Fibroblast of villous mesenchyme (primary cell): ENCODE measurements at places on chromosomes 12 and 14.

DNA sequence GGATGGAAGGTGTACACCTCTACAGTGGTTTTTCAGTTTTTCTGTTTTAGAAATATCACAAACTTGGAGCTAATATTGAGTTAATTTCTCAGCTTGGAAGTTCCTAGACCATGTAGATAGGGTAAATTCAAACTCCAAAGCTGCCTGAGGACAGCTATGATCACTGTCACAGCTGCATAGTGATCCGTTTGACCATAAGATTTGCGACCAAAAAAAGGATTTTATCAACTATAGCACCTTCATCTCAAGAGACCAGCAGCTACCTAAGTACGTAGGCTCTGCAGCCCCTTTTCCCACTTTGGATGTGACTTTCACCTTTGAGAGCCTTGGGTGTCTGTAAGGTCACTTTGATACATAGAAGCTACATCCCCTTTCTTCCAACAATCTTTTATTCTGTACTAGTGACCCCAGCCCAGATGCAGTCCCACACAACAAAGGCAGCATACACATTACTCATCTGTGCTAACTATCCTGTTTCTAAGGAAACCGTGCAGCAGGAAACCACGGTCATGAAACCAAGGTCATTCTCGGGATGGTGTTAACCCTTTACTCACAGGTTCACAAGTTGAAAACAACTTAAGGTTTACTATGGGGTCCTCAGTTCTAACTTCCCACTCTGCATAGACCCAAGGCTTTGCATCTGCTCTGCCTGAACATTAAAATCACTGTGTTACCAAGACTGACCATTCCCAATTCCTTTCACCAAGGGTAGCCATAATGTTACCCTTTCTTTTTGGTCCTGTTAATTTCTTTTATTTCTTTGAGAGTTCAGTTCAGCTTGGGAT is 75.4 kb downstream of the IFT81 start:
- peak; percentile 74 for DNase-seq

DNA sequence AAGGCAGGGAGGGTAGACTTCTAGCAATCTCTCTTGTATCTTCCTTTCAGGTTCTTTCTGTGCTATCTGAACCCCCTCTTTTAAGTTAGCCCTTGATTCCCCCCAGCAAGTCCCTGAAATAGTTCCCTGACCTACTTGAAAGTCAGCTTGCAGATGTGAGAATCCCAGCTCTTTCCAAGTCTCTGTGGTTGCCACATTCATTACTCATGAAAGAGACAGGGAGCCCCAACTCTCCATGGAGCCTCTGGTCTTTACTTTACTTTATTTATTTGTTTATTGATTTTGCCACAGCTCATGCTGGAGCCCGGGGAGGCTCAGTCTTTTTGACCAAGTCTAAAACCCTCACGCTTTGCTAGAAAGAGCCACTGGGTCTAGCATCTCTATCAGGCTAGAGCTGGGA is 193.6 kb upstream of the FAR2 start:
- no peak for DNase-seq

DNA sequence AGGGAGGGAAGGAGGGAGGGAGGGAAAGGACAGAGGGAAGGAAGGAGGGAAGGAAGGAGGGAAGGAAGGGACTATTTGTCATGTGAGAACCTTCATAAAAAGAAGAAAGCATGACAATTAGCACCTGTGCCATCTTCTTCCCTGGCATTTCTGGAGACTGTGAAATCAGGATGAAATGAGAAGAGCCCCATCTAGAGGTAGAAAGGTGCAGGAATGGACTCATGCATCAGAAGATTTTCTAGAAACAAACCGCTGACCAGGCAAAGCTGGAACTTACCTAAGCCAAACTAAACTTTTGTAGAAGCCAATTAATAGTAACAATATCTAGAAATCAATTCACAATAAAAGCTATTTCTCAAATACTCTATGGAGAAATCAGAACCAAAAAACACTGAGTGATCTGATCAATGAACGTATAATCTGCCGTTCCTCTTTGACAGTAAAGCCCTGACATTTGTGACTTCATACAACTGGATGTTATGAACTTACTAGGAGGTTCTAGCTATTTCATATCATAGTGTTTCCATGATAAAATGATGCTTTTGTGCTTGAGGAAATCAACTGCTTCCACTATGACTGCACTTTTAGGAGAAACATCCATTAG is 24.4 kb upstream of the CRACR2A start:
- DNase-seq: peak; percentile 47

DNA sequence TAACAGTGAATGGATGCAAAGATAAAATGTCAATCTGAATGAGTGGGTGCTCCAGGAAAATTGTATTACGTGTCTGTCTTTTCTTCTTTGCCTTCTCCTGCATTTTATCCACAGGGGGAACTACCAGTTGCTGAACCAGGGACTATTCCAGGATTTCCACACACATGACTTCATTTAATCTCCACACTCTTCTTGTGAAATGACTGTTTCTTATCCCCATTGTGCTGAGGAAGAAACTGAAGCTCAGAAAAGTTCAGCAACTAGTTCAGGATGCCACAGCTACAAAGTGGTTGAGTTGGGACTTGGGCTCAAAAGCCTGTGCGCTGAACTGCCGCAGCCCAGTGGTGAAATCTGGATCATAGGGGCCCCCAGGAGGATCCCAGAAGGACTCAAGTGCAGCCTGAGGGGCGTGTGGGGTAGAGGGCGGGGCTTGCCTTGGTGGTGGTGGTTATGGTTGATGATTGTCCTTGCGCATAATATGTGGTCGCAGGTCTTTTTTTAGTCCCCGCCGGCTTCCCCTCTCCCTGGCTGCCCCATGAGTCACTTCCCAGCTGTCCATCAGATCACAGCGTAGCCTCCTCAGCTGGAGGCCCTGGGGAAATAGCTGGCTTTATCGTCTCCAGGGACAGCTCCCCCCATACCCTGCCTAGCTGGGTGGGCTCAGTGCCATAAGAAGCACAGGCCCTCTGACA is 235.2 kb upstream of the CRY1 start:
- no peak for DNase-seq

DNA sequence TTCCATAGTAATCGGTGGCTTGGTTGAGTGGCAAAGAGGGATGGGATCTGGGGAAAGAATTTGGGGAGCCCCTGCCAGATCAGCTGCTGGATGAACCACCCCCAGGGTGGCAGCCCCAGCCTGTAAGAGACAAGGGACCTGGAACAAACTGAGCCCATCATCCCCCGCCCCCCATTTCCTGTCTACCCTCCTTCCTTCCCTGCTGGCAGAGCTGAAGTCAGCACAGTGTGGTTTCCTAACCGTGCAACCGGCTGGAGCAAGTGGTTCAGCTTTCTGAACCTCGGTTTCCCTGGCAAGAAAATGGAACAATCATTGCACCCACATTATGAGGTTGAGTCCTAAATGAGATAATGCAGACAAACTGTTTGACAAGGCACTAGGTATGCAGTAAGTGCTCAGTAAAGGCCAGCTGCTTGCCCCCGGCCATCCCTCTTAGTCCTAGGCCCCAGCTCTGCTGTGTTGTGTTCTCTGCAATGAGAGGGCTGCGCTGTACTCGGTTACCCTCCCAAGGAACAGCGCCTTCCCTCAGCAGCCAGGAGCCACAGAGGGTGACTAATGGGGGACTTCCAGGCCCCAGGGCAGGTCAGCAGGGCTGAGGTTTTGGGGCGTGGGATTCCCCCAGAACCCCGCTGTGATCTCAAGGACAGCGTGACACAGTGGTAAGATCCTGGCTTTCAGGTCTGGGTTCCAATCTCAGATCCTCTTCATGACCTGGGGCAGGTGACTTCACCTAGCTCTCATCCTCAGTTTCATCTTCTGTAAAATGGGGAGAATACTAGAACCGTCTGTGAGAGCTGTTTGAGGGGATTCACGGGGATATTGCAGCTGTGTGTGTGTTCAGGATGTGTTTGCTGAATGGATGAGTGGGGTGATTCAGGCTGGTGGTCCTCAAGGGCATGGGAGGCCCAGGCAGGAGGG is 16.5 kb downstream of the SELPLG start:
- DNase-seq: peak; percentile 44

DNA sequence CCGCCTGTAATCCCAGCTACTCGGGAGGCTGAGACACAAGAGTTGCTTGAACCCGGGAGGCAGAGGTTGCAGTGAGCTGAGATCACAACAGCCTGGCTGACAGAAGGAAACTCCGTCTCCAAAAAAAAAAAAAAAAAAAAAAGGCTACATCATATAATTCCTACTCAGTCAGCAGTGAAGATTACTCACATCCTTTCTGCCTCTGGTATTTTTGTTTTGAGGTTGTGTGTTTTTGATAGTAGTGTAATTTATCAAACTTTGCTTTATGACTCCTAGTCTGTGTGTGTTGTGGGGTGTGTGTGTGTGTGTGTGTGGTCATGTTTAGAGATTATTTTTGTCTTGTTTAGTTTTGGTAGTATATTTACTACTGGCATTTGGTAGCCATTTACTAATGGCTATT is 29.8 kb upstream of the DLGAP5 start:
- DNase-seq: peak; percentile 66

DNA sequence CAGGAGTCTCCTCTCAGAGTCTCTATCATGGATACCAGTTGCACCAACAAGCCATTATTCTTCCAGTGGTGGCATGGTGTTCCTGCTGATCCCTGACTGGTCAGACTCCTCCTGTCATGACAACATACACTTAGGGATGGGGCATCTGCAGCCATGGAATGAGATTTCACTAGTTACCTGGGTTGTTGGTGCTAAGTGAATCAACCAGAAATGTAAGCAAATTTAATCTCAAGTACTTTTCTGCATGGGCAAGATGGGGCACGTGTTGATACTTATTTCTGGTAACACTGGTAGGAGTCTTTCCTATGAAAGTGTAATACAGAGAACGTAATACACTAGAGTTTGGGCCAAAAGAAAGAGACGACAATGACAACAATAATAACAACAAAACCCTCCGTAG is 211.5 kb upstream of the FOXN3 start:
- DNase-seq: no peak

DNA sequence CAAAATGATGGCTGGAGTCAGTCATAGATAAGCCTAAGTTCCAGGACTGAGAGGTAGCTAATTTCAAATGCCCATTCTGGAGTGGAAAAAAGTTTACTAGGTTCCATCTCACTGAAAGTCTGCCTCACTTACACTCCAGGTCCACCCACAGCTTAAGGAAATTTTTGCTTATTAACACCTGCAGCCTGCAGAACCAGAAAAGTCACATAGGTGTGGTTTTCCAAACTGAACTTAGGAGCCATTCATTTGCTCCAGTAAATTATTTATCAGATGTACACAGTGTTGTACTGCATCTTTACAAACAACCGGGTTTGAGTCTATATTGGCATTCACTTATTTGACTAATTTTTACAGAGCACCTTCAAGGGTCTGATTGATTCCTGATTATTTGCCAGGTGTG is 157.4 kb upstream of the ARID2 start:
- no peak for DNase-seq

- DNase-seq: no peak
These were observed 14.2 kb downstream of the RPS6KL1 start for GRCh38 chr14:74908861-74909341.

- no peak for DNase-seq
These were observed 654 bp upstream of the SUPT16H start for GRCh38 chr14:21384494-21384851.

- peak; percentile 89 for DNase-seq
These were observed 18.8 kb upstream of the NR4A1 start for GRCh38 chr12:52032446-52032803.

DNA sequence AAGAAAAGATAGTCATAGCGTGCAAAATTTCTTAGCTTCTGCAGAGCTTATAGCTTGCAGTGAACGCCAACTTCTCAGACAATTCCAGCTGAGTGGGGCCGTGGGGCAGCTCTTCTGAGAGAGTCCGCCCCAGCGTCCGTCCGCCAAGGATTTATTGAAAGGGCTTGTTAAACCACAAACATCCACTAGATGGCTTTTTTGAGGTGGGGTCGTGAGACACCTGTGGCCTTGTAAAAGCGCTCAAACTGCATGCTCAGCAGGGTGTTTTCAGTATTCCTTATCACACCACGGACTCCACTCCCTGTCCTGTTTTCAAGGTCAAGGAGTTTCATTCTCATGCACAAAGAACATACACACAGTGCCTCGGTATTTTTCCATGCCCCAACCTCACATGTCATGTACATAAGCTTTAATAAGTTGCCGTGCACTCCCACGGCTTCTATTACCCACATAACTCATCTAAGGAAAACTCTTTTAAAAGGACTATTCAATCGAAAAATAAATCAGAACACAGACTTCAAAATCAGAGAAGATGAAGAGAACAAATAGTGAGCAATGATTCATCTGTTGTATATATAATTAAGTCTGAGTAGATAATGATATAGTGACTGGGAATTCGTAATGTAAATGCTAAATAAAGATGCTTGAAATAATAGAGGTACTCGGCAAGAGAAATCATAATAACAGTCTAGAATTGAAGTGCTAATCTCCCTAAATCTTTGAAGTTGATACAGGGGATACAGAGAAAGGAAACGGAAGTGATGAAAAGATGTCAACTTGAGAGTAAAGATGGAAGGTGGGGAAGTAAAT is 46.7 kb downstream of the WBP11 start:
- DNase-seq: peak; percentile 14

DNA sequence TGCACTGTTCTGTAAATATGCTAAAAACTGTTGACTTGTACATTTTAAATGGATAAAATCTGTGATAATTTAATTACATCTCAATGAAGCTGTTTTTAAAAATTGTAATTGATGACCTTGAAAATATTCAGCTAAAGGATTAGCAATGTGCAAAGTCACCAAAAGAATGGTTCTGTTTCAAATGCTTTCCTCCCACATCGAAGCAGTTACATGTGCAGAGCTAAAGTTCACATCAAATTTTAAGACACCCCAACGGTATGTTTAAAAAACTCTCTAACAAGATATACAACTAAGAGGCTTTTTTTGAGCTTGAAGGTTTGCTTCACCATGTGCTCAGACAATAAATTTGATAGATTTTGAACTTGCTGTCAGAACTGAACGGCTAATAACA is 114.6 kb upstream of the KRAS start:
- no peak for DNase-seq

DNA sequence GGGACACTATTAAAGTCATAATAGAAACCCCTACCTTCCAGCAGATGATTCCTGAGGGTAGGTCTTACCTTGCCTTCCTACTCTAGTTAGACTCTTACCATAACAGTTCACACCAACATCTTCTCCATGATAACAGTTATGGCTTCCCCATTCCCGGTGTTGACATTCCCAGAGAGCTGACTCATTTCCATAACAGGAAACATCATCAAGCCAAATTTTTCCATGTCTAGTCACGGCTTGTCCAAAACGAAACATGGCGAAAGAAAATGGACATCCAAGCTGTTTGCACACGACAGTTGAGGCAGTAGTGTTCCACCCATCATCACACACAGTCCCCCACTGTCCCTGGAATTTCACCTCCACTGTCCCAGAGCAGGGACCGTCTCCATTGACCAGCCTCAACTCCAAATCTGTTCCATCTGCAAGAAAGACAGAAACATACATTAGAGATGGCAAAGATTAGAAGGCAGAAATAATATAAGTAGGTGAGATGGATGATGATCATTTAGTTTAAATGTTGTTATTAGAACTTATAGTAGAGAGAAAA is 10.6 kb downstream of the CD163L1 start:
- peak; percentile 82 for DNase-seq

DNA sequence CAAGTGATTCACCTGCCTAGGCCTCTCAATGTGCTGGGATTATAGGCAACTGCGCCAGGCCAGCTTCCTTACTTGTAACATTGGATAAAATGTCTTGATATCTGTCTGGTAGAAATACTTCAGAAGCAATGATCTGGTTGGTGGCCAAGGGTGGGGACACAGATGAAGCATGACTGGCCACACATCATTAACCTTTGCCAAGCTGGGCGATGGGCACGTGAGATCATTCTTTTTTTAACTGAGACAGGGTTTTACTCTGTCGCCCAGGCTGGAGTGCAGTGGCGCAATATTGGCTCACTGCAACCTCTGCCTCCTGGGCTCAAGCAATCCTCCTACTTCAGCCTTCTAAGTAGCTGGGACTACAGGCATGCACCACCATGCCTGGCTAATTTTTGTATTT is 31.1 kb downstream of the PLEKHH1 start:
- DNase-seq: no peak

- DNase-seq: peak; percentile 90
These were observed 73.3 kb upstream of the PLXNC1 start for GRCh38 chr12:94074980-94075629.
